Caco-2 (cell line): ENCODE measurements at places on chromosomes 6 and 20. TPM values are rescaled to one million over a fixed set of nuclear protein-coding genes. Genes with fewer than 3 reads are reported as not detected.
A peak's percentile ranks its signal among the peaks of the same experiment; 100 is the strongest.

The SLC35D3 gene
- 1.4 and 2.3 TPM in 2 replicates for total RNA-seq

DNA sequence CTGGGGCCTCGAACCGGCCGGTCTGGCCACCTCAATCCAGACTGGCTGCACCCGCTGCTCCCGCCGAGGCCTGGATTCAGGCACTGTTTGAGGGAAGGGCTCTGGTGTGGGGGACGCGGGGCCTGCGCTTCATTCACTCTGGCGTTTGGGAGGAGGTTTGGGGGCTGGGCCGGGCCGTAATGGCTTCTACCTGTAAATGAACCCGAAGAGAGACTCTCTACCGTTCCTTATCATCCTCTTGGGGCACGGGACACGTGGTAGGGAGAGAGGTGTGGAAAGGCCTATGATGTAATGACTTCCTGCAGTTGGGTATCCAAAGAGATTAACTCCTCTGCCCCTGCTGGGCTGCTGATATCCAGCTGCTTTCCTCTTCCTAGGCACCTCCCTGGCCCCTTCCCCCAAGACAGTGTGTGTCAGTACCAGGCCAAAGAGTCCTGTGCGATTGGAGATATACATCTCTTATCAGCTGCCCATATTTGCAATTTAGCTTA, 1.8 kb downstream of the FOXO3 start:
- H3K27me3 ChIP-seq = no peaks in the 10 kb centered on the region
- peak overlapping the region; percentile 77 for H3K4me3 ChIP-seq
- DNase-seq = peak; percentile 83
- H3K27ac ChIP-seq = peak overlapping the region; percentile 92
- peaks cover 12% of the 10 kb centered on the region for H3K4me1 ChIP-seq
- H3K36me3 ChIP-seq = peaks cover 4% of the 10 kb centered on the region

GRCh38 chr6:73074175-73074574, 151.1 kb downstream of the KHDC1L start:
- no peak for DNase-seq
- H3K27me3 ChIP-seq = no peaks in the 10 kb centered on the region
- H3K4me1 ChIP-seq = peaks cover 15% of the 10 kb centered on the region
- H3K4me3 ChIP-seq = no peak overlapping the region
- no peak overlapping the region for H3K27ac ChIP-seq
- no peaks in the 10 kb centered on the region for H3K36me3 ChIP-seq

GRCh38 chr6:16625291-16626265, 135.7 kb downstream of the ATXN1 start:
- H3K4me1 ChIP-seq = no peaks in the 10 kb centered on the region
- no peaks in the 10 kb centered on the region for H3K36me3 ChIP-seq
- H3K4me3 ChIP-seq = no peak overlapping the region
- no peak overlapping the region for H3K27ac ChIP-seq

DNA sequence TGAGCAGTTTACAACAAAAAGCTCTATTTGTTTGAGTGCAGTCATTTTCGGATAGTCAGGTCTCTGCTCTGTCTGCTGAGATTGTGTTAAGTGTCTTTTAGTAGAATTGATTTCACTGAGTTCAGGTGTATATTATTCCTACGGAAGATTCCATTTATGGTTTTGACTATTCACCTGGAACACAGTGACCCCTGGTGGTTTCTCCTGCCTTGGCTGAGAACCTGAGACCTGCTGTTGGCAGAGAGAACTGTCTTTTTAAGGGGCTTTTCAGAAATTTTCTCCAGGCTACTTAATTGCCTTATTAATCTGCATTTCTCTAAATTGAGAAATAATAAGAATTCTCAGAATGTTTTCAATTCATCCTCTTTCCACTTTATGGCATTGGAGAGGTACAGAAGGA, 508.0 kb downstream of the TBC1D32 start:
- no peaks in the 10 kb centered on the region for H3K27me3 ChIP-seq
- H3K4me3 ChIP-seq = no peak overlapping the region
- peak; percentile 63 for DNase-seq
- no peaks in the 10 kb centered on the region for H3K4me1 ChIP-seq
- no peak overlapping the region for H3K27ac ChIP-seq
- H3K36me3 ChIP-seq = no peaks in the 10 kb centered on the region

DNA sequence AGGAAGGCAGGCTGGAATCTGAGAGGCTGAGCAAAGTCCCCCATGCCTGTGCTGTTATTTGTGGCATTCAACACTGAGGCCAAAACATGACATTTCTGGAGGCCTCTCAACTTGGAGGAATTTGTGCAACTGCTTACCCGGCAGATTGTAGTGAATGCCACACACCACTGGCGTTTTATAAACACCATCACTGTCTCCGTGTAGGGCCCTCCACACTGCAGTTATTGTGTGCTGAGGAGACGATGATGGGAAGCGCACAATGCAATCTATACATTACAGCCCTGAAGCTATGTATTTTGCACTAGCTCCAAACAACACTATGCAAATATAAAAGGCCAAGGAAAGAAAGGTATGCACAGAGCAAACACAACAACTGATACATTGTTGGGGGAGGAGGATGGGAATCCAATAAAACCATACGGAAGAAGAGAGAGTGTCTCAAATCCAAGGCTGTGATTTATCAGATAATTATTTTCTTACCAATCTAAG, 106.5 kb downstream of the SMLR1 start:
- no peaks in the 10 kb centered on the region for H3K36me3 ChIP-seq
- H3K27me3 ChIP-seq = no peaks in the 10 kb centered on the region
- peak overlapping the region; percentile 13 for H3K4me3 ChIP-seq
- peaks cover 57% of the 10 kb centered on the region for H3K4me1 ChIP-seq
- H3K27ac ChIP-seq = peak overlapping the region; percentile 63
